Trophoblast cell (in vitro differentiated cells and primary cell): ENCODE measurements at places on chromosomes 13 and 19.

- DNase-seq = no peak
Observed at GRCh38 chr19:46872967-46873366, 12.2 kb downstream of the ARHGAP35 start.

DNA sequence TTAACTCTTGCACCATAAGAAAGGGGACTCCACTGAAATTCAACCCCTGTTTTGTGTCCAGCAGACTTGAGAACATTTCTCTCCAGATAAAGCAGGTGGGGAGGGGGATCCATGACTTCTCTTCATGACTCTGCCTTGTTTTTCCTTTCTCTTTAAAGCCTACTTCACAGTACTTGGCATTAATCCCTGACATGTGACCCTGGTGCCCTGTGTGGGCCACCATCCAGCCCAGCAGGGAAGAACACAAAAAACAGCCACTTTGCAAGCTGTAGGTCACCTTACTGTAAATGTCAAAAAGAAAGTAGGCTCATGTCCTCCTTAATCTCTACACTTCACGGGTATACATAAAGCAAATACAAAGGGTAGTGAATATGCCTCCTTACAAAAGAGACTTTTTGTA is 30.3 kb upstream of the TPP2 start:
- no peak for DNase-seq

DNA sequence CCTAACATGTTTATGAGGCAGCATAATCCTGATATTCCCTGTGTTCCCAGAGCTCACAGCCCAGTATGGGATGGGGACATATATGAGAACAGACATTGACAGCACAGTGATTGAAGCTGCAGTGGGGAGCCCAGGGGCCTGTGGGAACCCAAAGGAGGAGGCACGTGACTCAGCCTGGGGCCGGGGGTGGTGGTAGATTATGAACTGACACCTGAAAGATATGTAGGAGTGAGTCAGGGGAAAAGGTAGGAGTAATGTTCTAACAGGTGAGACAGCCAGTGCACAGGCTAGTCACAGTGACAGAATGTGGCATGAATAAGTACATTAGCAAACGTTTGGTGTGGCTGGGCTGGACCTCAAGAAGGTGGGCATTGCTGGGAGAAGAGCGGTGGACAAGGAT is 29.0 kb downstream of the CKM start:
- no peak for DNase-seq

GRCh38 chr19:18865973-18866799 is 29.8 kb downstream of the CERS1 start:
- peak; percentile 77 for DNase-seq

- no peak for DNase-seq
Observed at GRCh38 chr13:50708461-50708860, 135.0 kb downstream of the DLEU7 start.

DNA sequence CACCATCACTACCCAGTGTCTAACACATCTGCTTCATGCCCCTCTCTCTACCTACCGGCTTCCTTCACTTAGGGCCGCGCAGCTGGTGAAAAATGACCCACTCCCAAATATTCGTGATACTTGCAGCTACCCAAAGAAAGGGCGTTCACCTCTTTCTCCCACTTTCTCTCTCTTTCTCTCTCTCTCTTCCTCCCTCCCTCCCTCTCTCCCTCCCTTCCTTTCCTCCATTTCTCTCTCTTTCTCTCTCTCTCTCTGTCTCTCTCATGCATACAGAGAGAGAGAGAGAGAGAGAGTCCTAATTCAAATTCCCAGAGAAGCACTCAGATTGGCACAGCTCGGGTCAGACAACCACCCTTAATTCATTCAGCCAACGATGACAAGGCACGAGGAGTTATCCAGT is 27.7 kb upstream of the POP4 start:
- DNase-seq = no peak

DNA sequence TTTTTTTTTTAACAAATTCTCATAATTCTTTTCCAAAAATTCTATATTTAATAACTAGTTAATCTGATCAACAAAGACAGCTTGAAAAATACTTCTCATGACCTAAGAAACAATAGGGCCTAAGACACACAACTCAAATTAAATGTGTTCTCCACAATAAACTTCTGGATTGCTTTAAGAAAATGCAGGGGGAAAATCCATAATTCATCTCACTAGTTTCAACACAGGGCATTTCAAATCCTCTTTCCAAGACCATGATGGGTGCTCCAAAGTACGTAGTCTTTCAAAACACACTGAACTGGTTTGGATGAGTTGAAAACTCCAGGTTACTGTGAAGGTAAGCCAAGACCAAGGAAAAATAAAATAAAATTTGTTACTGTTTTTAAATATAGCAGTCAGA is 62.6 kb downstream of the DCLK1 start:
- DNase-seq = no peak

DNA sequence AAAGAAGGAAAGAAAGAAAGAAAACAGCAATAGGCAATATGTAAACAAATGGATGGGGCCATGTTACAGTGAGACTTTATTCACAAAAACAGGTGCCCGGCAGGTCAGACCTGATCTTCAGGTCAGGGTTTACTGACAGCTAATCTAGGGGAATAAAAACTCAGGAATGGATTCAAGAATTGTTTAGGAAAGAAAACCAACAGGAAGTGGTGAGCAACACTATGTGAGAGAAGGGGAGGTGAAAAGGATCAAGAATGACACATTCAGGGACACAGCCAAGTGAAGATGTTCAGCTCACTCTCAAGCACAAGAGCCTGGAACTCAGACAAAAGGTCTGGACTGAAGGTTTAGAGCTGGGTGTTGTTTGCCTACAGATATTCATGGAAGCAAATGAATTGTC is 244.5 kb downstream of the EFNB2 start:
- peak; percentile 2 for DNase-seq

DNA sequence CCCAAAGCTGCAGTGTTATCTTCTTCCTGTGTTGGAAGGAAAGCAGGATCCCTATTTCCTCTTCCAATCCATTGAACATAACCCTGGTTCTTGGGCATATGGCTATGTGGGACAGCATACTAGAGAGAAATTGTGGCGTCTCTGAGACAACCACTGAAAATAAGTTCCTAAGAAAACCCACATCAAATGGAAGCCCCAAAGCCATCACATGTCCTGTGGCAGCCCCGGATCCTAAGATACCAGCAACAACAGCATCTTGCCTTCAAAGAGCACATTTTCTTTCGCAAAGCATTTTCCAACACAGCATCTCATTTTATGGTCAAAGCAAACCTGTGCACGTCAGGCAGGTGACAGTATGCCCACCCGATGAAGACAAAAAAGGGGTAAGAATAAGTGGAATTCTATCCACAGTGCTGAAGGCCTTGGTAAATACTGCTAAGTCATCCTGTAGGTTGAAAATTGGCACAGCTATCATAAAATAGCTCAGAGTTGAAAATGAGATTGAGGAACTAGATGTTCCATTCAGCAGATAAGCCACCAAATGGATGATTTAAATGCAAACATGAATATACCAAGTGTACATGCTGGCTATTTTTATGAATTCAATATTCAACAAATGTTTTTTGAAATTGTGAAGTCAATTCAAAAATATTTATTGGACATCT is 232.2 kb downstream of the DLEU7 start:
- no peak for DNase-seq

DNA sequence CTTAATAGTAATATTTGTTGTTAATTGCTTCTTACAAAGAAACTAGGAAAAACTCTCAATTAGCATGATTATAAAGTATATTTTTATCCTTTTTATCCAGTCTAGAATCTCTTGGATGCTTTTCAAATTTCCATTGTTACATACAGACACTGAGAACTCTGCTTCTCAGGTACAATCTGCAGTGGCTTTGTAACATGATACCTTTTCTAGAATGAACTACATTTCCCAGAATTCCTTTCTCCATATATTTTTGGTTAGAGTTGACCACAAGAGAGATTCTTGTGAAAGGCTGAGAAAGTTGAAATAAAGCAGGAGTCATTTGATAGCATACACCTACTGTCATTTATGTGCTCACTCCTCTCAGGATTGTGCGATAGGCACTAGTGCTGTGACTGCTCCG is 148.6 kb downstream of the SLITRK6 start:
- DNase-seq = no peak

- no peak for DNase-seq
Observed at GRCh38 chr13:82477436-82477835, 1404.8 kb downstream of the SLITRK1 start.

DNA sequence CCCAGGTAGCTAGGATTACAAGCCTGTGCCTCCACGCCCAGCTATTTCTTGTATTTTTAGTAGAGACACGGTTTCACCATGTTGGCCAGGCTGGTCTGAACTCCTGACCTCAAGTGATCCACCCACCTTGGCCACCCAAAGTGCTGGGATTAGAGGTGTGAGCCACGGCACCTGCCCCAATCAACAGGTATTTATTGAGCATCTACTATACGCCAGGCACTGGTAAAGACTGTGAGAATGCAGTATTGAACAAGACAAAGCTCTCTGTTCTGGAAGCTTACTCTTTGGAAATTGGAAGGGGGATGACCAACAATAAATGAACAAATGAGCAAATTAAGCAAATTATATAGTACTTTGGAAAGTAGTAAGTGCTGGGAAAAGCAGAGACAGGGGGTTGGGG is 21.4 kb upstream of the ERCC1 start:
- DNase-seq = no peak

GRCh38 chr13:35485424-35485823 is 8.9 kb upstream of the MAB21L1 start:
- DNase-seq = no peak

DNA sequence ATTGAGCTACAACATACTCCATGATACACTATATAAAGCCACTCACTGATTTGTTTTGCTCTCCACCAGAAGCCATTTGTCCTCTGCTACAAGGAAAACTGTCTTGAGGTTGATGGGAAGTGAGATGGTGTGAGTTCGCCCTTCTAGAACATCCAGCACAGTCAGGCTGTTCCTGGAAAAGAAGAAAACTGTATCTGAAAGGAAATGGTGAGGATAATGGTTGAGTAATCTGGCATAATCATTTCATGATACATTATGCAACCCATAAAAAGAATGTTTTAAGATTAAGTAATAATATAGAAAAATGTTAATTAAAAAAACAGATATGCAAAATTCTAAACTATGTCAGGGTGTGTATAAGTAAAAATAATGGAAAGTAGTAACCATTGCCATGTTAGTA is 233.9 kb downstream of the RGCC start:
- DNase-seq = no peak

DNA sequence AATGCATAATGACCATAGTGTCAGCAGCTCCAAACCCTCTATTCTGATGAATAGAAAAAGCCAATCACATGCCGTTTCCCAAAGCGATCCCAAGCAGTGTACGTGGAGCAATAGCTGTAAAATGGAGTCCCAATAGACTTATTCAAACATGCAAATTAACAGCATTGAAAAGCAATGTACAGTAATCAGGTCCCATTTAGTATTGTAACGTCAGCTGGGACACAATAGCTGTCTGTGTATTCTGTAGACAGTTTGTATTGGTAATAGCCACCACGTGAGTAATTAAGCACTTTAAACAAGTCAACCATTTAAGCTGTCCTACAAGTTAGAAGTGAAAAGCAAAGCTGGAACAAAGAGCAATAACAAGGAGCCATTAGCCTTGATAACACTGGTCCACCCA is 698.2 kb downstream of the PCDH17 start:
- no peak for DNase-seq

GRCh38 chr19:35117116-35117515 is 1.5 kb downstream of the FXYD3 start:
- no peak for DNase-seq

DNA sequence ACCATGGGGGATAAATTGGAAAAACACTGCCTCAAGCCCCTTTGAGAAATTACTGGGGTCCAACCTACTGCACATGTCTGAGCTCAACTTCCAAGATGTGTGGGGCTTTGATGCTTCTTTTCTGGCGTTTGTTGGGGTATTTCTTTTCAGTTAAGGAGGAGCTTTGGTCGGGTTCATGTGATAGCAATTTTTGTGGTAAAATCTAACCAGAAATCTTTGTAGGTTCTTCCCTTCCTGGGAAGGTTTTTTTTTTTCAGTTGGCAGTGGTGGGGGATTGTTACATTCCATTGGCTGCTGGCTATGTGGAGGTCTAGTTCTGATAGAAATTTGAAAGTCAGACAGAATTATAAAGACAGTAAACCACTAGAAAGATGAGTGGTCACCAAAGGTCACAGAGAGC is 327.8 kb downstream of the ATP8A2 start:
- DNase-seq = no peak

- DNase-seq = no peak
Observed at GRCh38 chr13:39106216-39107005, 68.2 kb downstream of the NHLRC3 start.

- DNase-seq = peak; percentile 63
Observed at GRCh38 chr13:62643007-62643483, 1227.4 kb upstream of the PCDH20 start.

- DNase-seq = peak; percentile 57
Observed at GRCh38 chr13:72204291-72204690, 337.3 kb upstream of the DACH1 start.

DNA sequence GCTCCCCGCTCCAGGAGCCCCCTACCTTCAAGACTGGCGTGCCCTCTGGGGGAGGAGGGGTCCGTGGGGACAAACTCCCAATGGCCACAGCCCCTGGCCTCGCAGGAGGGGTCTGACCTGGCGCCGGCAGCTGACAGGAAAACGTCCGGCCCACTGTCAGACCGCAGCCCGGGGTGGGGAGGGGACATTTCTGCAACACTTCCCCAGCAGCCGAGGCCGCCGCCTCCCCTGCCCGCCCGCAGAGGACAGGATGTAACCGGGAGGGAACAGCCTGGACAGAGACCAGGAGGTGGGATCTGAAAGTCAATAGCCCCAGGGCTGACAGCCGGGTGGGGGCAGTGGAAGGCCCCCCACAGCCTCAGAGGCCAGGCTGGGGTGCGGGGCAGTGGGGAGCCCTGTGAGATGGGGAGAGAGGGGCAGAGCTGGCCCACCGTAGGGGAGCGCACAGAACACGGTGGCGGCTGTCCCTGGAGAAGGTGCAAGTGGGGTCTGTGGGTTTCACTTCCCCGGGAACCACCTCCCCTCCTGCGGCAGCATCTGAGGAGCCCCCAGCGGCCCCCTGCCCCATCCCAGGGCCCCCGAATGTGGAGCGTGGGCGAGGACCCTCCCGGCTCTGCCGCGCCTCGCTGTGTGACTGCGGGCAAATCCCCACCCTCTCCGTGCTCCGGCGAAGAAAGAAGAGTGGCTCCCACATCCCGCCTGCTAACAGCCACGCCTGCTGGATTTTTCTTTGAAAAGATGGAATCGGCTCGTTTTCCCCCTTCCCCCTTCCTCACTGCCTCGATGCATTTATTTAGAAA is at the start of gene PEAK3:
PEAK3 (minus strand) TSS at position 114 of the 800 bp plus-strand sequence. CDS start 1,244 bp downstream, outside the sequence.
- peak; percentile 46 for DNase-seq

GRCh38 chr13:101627556-101627943 is 175.1 kb downstream of the ITGBL1 start:
- DNase-seq = no peak

GRCh38 chr19:1941146-1942077 is at the start of gene CSNK1G2:
Gene CSNK1G2, plus strand, starts transcription at chr19:1941172. Its CDS starts 28,601 bp downstream, at chr19:1969773.
- no peak for DNase-seq

DNA sequence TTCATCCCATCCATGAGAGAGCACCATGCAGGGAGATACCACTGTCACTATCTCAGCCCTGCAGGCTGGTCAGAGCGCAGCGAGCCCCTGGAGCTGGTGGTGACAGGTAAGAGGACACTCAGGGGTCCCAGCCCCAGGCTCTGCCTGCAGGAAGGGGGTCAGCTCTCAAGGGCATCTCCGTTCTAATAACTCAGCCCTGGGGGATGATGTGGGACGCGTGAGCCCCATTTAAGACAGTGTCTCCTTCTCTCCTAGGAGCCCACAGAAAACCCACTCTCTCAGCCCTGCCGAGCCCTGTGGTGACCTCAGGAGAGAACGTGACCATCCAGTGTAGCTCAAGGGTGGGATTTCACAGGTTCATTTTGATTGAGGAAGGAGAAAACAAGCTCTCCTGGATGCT is 15.5 kb upstream of the KIR3DL3 start:
- no peak for DNase-seq

- DNase-seq = no peak
Observed at GRCh38 chr19:49536921-49537462, 9.2 kb downstream of the RCN3 start.
